Naive thymus-derived CD4-positive, alpha-beta T cell (primary cell): ENCODE measurements at places on chromosomes 12 and 14. TPM values are rescaled to one million over a fixed set of nuclear protein-coding genes. Genes with fewer than 3 reads are reported as not detected.

GRCh38 chr12:54341378-54342300, 16.7 kb downstream of the COPZ1 start:
- no peak overlapping the region for H3K27ac ChIP-seq
- H3K4me3 ChIP-seq, result no peak overlapping the region
- DNase-seq, result no peak
- no peaks in the 10 kb centered on the region for H3K4me1 ChIP-seq
- peaks cover 19% of the 10 kb centered on the region for H3K36me3 ChIP-seq

GRCh38 chr12:39188689-39189088, 254.2 kb downstream of the KIF21A start:
- no peak for DNase-seq
- H3K27me3 ChIP-seq, result no peaks in the 10 kb centered on the region
- no peaks in the 10 kb centered on the region for H3K4me1 ChIP-seq
- no peak overlapping the region for H3K27ac ChIP-seq

CLEC9A gene
- 0.29 TPM for total RNA-seq

SCAF11 gene
- 147 and 155 TPM in 2 replicates for total RNA-seq

GRCh38 chr12:82461393-82461792, 103.1 kb downstream of the METTL25 start:
- no peaks in the 10 kb centered on the region for H3K27me3 ChIP-seq
- peaks cover 15% of the 10 kb centered on the region for H3K36me3 ChIP-seq
- H3K27ac ChIP-seq, result no peak overlapping the region
- no peaks in the 10 kb centered on the region for H3K4me1 ChIP-seq

DNA sequence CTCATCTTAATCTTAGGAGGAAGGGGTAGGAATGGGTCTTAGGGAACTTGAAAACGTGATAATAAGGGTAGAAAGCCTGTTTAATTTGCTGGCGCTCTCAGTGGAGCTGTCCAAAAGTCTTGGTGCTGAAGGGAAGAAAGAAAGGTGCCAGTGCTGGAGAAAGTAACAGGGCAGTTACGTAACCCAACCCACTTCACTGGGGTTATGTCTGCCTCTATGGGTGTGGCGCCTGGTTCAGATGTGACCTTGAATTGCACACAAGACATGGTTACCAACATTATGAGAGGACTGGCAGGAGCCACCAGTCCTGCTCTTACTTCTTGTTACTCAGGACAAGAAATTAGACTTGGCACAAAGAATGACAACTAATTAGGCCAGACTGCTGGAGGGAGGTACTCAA, 18.6 kb upstream of the GPATCH2L start:
- no peak overlapping the region for H3K4me3 ChIP-seq
- no peak overlapping the region for H3K27ac ChIP-seq
- no peak for DNase-seq
- H3K27me3 ChIP-seq, result no peaks in the 10 kb centered on the region

DNA sequence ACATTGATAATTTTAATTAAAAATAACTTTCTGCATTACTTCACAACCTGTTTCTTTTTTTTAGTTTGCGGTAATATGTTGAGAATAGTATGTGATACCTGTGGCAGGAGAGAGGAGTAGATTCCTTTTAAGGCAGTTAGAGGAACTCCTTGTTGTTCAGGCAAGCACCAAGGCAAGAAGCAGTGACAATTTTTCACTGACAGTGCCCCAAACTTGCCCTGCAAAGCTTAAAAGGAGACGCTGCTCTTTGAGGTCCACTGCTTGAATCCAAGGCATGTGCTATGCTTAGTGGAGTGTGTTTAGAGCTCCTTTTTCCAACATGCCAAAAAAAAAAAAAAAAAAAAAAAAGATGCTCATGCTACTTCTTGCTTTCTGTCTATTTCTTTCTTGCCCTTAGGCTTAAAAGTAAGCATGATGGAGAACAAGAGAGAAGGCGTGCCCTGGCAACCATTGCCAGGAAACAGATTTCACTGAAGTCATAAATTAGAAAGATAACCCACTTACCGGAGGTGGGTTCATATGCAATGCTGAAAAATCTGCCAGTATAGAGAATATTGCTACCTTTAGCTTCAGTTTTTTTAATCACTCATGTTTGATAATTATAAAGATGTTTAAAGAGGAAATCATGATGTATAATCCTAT, 58.3 kb upstream of the DYRK2 start:
- peak overlapping the region; percentile 50 for H3K27ac ChIP-seq
- peaks cover 37% of the 10 kb centered on the region for H3K4me1 ChIP-seq

GRCh38 chr14:53375599-53375998, 222.5 kb upstream of the DDHD1 start:
- H3K27me3 ChIP-seq, result no peaks in the 10 kb centered on the region
- no peak for DNase-seq
- H3K27ac ChIP-seq, result no peak overlapping the region
- no peaks in the 10 kb centered on the region for H3K4me1 ChIP-seq

GRCh38 chr12:389142-390096, at the start of gene KDM5A:
Gene KDM5A, minus strand, starts transcription at chr12:389320. Its CDS starts 229 bp downstream, at chr12:389091.
- H3K27me3 ChIP-seq, result no peaks in the 10 kb centered on the region
- no peaks in the 10 kb centered on the region for H3K36me3 ChIP-seq
- H3K27ac ChIP-seq, result peak within 1 kb of the TSS; percentile 91
- DNase-seq, result peak; percentile 85
- peaks cover 31% of the 10 kb centered on the region for H3K4me1 ChIP-seq
- H3K4me3 ChIP-seq, result peak within 1 kb of the TSS; percentile 96

PTPRO gene
- total RNA-seq, result 1.8 TPM
